ENCODE measurements at places on chromosomes 12 and 14. TPM values are rescaled to one million over a fixed set of nuclear protein-coding genes. Genes with fewer than 3 reads are reported as not detected.

The KLRD1 gene
- total RNA-seq: not detected

The HAL gene
- total RNA-seq: 0.74 TPM

The OVCH1 gene
- total RNA-seq: not detected

The LACRT gene
- total RNA-seq: not detected

The TMEM30B gene
- total RNA-seq: 0.42 TPM

The CYP27B1 gene
- total RNA-seq: 2.9 TPM

All from A549 treated with dexamethasone at 1 μM for 4 hours (cell line).